ENCODE measurements at places on chromosomes 3 and 15.
A peak's percentile ranks its signal among the peaks of the same experiment; 100 is the strongest.

DNA sequence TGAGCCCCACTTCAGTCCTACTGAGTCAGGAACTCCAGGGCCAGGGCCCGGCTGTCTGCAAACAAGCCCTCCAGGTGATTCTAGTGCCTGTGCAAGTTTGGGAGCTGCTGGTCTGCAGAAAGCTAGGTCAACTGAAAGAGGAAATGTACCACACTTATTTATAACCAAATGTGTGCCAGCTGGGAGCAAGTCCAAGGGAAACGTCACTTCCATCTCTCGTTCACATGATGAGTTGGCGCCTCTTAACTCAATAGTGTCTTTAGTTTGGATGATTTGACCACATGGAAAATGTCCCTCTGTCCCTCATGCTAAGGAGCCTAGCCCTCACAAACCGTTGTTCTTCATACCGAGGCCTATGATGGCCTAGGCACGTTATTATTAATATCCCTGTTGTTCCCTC, 43.2 kb downstream of the GOLGA8S start:
- no peak for DNase-seq

DNA sequence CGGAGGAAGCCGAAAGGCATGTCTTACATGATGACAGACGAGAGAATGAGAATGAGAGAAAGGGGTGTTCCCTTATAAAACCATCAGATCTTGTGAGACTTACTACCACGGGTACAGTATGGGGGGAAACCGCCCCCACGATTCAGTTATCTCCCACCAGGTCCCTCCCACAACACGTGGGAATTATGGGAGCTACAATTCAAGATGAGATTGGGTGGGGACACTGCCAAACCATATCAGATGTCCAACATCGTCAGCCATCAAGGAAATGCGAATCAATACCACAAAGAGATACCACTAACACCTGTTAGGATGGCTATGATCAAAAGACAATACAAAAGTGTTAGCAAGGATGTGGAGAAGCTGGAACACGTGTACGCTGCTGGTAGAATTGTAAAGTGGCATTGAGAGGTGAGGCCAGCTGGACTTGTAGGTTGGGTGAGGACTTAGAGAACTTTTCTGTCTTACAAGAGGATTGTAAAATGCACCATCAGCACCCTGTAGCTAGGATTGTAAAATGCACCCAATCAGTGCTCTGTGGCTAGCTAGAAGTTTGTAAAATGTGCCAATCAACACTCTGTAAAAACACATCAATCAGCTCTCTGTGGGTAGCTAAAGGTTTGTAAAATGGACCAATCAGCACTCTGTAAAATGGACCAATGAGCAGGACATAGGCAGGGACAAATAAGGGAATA, 37.5 kb downstream of the VGLL4 start:
- no peak for DNase-seq

- DNase-seq, result peak; percentile 51
Measured at GRCh38 chr3:184110316-184110725, 13.5 kb downstream of the HTR3E start.

DNA sequence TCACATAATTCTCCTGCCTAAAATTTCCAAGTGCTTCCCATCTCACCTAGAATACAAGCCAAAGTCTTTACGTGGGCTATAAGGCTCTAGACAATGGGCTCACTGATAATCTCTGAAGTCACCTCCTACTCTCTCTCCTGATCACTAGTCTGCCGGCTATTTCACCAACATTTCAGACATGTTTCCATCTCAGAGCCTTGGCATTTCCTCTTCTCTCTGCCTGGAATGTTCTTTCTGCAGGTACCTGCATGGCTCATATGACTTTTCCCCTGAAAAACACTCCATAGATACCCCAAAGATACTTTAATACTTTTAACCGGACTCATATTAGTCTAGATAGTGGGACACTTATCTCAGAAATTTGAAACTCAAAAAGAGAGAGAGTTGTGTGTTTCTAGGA, 32.7 kb downstream of the CD200 start:
- DNase-seq, result peak; percentile 48

DNA sequence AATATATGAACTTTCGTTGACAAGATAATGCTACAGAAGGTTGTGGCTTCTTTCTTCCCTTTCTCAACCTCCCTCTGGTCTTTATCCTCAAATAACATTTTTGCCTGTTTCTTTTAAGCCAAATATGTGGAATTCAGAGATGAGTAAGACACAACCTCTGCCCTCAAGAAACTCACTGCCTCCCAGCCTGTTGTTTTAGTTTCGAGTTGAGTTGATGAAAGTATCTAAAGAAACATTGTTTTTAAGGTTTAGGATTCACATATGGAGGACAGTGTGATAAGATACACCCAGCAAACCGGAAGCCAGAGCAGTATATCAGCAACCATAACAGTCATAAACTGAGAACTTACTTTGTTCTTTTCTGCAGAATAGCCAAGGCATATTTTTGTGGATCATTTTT, 218.6 kb downstream of the THSD4 start:
- peak; percentile 73 for DNase-seq

DNA sequence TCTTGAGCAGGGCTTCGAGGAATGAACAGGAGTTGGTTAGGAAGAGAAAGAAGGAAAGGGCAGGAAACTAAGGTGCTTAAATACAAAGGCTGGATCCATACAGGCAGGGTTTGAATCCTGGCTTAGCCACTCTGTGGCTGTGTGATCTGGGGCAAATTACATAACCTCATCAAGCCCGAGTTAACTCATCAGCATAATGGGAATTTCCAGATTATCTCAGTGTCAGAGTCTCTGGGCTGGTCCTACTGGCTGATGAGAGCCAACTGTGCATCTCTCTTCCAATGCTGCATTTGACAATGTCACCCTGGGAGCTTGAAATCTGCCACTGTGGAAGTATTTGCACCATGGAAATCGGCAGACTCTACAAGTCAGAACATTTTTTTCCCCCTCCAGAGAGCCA, 83.8 kb upstream of the SLC6A6 start:
- DNase-seq, result no peak

DNA sequence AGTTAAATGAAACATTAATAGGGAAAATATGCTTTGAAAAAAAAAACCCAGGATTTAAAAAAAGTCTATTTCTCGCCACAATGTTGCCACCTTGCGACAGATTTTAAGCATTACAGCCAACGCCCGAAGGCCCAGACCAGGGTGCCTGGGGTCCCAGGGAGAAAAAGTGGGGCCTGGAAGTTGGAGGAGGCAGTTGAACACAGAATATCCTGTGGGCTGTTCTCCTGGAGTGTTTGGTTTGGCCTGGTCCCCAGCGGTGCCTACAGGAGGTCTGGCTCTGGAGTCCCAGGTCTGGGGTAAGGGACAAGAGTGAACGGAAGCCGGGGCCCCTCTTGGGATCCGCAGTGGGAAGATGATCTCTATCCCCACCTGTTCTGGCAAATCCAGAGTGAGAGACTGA, 3.4 kb downstream of the RNU6-1 start:
- DNase-seq, result no peak

DNA sequence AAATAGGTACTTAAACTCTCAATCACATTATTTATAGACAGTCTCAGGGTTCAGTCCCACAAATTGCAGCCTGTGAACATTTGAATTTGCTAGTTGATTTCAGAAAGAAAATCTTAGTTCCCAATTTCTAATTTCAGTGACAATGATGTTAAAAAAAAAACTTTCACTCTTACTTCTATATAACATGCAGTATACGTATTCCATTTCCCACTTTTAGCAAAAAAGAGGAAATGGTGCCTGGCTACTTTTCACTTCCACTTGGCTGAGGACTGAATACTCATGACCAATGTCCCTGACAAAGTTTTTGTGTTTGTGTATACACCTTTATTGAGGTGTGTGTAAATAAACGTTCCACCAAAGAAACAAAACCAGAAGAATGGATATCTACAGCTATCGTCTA, 32.1 kb upstream of the XCR1 start:
- no peak for DNase-seq

GRCh38 chr3:122680475-122681283, at the start of gene PARP14:
Gene PARP14, plus strand, starts transcription at chr3:122680839. Its CDS starts 45 bp downstream, at chr3:122680884.
- peak; percentile 58 for DNase-seq

DNA sequence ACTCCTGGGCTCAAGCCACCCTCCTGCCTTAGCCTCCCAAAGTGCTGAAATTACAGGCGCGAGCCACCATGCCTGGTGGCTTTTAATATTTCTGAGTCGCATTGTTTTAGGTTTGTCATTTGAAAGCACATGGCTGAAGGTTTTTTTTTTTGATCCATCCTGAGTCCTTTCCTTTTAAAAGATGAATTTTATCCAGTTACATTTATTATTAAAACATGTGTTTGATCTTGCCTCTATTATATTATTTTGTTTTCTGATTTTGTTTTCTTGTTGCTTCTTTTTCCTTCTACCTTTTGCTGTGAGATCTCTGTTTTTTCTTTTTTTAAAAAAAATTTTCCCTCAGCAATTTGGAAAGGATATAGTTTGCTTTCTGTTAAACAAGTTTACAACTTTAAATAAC, 76.4 kb downstream of the SCN5A start:
- DNase-seq, result no peak

- no peak for DNase-seq
Measured at GRCh38 chr3:64856106-64856505, 168.3 kb upstream of the ADAMTS9 start.
